ENCODE measurements at places on chromosomes 6 and 20.

- no peak for DNase-seq
These were observed 1.3 kb upstream of the SLC17A1 start for GRCh38 chr6:25833136-25833535.

DNA sequence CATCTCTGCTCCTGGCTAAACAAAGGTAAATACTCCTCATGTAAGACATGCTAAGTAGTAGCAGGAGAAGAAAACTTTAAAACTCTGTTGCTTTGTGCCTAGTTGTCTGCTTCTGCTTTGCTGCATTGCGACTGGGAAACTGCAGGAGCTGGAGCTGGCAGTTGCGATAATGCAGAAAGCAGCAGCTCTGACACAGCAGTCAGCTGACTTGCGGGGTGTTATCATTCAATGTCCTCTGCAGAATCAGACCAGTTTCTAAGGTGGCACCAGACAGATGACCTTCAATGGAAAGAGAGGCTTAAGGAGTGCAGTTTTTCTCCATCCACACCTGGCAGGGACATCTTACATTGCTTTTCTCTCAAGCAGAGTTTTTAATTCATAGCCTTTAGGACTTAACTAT lies 69.9 kb upstream of the SOX4 start:
- no peak for DNase-seq

DNA sequence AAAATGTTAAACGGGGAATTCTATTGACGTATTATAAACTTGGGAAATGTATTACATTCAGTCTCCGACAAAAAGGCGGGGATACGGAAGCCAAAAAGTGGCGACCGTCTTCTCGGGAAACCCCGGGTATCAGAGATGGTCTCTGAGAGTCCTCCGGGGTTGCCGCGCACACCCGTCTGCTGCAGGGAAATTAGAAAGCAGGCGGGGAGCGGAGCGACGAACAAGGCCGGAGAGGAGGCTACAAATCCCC lies 1.5 kb downstream of the SALL4 start:
- DNase-seq = no peak

- no peak for DNase-seq
These were observed 1177.9 kb downstream of the GRIK2 start for GRCh38 chr6:102571236-102571908.

GRCh38 chr6:127539272-127539671 lies 20.1 kb upstream of the MTCL3 start:
- no peak for DNase-seq

DNA sequence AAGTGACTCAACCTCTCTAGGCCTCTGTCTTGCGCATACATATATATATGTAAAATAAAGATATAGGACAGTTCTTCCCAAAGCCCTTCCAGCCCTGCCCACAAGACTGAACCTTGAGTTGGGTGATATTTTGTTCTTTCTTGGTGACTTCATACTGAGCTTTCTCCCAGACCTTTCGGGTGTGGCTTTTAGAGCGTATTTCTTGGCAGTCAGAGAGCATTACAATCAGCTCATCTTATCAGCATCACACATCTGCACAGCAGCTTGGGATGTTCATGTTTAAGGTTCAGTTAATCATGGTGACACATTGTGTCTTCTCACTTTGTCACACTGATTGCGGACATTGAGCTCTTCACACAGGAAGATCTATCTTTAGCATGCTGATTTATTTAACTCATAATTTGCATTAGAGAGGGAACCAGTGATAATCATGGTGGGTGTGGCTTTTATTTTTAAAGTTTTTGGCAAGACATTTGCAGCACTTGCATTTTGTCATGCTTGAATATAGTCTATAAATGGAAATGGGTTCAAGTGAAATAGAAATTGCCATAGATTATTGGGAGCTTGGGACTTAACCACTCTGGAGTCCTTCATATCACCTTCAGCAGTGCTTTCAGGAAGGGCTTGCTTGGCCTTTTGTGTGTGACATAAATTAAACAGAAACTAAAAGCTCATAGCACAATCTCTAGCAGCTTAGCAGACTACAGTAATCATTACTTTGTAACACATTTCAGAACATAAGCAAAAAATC lies 8.3 kb downstream of the KIF3B start:
- DNase-seq = no peak

GRCh38 chr6:814378-815347 lies 121.7 kb upstream of the EXOC2 start:
- no peak for DNase-seq

DNA sequence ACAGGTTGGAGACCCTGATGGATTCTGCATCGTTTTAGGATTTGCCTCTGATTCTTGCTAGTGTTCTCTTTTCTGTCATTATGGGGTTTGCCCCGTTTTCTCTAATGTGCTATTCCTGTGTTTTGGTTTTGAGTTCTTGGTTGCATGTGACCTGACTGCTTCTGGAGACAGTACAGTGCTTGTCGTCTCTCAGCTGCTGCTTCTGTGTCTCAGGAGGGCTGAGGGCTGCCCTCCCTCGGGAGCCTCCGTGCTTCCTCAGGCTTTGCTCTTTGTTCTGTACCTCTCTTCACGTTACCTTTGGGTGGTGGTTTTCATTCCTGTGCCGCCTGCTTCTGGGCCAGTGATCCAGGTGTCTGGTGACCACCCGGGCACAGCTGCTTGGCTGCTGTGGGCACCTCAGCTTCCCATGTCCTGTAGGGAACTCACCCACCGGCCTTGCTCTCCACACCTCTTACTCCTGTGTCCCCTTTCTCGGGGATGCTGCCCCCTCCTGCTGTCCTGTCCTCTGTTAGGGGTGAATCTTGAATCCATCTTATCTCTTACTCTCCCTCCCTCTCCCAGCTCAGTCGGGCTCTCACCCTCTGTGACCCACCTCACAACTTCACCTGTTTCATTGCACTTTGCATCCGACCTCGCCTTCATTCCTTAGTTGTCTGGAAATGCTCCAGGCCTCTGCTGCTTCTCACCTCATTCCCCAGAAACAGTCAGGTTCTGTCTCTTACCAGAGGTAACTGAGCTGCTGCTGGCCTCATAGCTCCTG lies 33.2 kb downstream of the PANK2 start:
- DNase-seq = no peak

DNA sequence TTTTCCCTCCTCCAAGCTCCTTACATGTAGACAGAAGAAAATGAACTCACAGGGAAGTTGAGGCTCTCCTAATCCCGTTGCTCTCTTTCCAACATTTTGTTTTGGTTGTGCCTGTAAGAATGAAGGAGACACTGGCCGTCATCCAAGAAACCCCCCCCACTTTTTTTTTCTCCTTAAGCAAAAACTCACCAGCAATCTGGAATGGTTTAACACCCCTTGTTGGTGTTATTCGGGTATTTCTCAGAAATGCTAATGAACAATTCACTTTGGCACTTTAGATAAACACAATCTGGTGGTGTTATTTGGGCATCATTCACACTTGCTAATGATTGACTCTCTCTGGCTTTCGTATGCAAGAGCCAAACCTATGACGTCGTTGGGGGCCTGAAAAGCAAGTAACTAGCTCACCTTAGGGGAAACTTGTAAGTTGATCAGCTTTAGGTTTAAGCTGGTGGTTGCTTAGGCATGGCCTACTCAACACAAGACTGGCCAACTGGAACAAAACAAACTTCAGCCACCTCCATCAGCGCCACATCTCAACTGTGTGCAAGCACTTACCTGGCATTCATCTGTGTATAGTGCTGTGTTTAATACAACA lies 24.3 kb upstream of the OLIG3 start:
- DNase-seq = no peak

DNA sequence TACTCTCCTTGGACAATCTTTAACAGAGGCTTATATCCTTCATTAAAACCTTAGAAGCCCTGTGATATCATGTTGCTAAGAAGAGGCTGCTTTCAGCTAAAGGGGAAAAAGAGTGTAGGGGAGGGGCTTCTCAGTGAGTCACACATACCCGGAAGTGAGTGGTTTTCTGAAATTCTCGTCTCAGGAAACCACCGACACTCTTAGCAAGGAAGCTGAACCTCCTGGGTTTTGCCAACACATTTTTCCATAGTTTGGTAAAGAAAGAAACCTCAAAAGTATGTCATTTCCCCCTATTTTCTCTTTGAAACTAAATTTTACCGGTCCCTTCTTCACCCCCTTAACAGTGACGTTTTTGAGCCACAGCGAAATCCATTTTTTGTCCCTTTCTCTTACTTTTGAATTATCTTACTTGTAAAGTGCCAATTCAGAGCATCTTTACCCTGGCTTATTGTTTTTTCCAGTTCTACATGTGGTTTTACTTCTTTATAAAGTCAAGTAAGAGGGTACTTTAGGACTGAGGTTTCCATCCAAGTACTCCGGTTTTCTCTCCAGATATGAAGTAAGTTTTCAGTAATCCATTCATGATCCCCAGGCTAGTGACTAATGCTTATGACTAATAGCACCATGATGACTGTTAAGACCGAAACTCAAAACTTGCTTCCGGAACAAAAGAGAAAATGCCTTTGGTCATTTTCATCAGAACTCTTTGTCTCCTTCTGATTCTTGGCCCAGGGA lies 219.3 kb downstream of the ARHGAP18 start:
- no peak for DNase-seq

GRCh38 chr20:41068806-41069205 lies 40.2 kb downstream of the TOP1 start:
- DNase-seq = no peak

Data from Right ventricle myocardium inferior (tissue), 1 donor.